ENCODE measurements at places on chromosomes 3 and 15. TPM values are rescaled to one million over a fixed set of nuclear protein-coding genes. Genes with fewer than 3 reads are reported as not detected.
A peak's percentile ranks its signal among the peaks of the same experiment; 100 is the strongest.

FGF7 gene
- total RNA-seq: not detected

SEC61A1 gene
- 189 TPM for total RNA-seq

- ATAC-seq: peak; percentile 17
Measured at GRCh38 chr15:90598031-90598577, 68.4 kb downstream of the CRTC3 start.

DNA sequence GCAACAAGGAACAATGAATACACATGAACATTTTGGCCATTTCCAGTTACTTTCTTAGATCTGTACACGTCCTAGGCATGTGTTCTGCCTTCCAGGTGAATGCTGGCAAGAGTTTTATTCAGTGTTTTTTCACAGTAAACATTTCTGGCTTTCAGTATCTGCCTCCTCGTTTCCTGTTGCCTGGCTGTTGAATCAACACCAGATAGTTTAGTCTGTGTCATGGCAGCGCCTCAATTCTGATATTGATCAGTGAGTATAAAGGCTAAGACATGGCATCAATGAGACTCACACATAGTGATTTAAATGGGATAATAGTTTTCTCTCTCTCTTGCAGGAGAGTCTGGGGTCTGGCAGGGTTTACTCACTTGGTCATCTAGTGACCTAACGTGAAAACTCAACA, 266.9 kb upstream of the SLCO3A1 start:
- ATAC-seq: no peak

WNT5A gene
- total RNA-seq: not detected

ALPK3 gene
- 0.29 TPM for total RNA-seq

C3orf85 gene
- total RNA-seq: not detected

MORC1 gene
- 0.11 TPM for total RNA-seq

NEIL1 gene
- total RNA-seq: 11.6 TPM

DNA sequence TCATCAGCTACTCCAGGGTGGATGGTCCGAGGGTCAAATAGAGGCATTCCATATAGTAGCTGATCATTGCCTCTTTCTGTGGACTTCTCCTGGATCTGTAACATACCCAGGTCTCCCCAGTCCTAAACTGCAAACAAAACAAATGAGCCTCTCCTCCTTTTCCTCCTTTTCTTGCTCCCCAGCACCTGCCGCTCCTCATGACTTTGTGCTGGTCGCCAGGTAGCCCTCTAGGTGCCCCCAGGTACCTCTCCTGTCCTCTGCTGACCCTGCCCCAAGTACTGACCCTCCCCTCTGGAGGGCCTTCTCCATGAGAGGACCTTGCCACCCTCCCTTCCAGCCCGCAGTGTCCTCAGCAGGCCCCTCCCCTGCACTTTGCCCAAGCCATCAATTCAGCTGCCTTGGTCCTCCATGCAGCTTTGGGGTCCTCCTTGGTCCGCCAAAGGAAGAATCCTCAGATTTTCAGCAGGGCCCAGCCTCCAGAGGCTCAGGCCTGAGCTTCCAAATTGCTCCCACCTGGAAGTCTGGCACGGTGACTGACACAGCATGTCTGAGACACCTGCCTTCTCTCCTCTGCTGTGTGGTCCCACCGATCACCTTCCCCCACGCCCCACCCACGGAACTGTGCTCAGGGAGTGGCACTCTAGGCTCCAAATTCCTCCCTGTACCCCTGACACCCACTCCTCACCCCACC, 111.0 kb downstream of the LRRK1 start:
- no peak for ATAC-seq

DNA sequence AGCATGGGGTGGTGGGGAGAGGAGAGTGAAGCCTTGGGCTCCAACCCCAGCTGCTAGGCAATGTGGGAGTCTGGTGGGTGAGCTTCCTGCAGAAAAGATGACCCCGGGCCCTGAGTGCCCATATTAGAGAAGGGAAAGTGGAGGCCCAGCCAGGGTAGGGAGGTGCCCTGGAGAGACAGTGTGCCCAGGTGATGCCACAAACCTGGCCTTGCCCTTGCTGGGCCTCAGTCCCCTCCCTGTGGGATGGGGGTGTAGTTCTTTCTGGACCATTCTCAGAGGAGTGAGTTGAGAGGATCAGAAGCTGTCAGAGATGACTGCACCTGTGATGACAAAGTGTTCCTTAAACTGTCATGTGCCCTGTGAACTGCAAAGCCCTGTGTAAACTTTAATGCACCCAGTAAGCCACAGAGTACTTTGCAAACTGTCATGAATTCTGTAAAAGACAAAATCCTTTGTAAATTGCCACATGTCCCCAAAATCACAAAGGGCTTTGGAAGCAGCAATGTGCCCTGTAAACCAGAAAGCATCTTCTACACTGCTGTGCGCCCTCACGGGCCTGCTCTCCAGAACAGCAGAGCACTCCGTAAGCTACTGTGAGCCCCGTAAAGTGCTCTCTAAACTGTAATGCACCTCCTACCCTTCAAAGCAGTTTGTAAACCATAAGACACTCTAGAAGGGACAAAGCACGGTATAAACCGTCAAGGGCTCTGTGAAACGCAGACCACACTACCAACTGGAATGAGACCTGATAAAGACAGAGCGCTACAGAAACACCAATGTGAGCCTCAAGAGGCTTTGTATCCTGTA, 51.3 kb upstream of the FGD5 start:
- no peak for ATAC-seq

GRCh38 chr15:64466408-64467141, 6.2 kb downstream of the ZNF609 start:
- no peak for ATAC-seq

IL20RB gene
- 1.6 TPM for total RNA-seq

GRCh38 chr3:103381296-103382079, 946.7 kb downstream of the ZPLD1 start:
- ATAC-seq: no peak

CSPG5 gene
- 0.91 TPM for total RNA-seq

APOD gene
- total RNA-seq: not detected

GRCh38 chr15:70406617-70407335, 309.1 kb upstream of the TLE3 start:
- no peak for ATAC-seq

- ATAC-seq: no peak
Measured at GRCh38 chr3:1501406-1502115, 408.7 kb downstream of the CNTN6 start.

GRCh38 chr15:60062826-60063225, 58.7 kb downstream of the FOXB1 start:
- ATAC-seq: no peak

IQCF5 gene
- not detected for total RNA-seq

SAXO2 gene
- total RNA-seq: not detected

RTP1 gene
- not detected for total RNA-seq
